ENCODE measurements at places on chromosomes 4 and X.

GRCh38 chrX:155246748-155247147 is 17.5 kb downstream of the RAB39B start:
- no peak for DNase-seq

GRCh38 chr4:142160509-142160908 is 524.1 kb downstream of the IL15 start:
- DNase-seq = peak; percentile 13

GRCh38 chrX:70618467-70618866 is 173.8 kb downstream of the DLG3 start:
- DNase-seq = no peak

DNA sequence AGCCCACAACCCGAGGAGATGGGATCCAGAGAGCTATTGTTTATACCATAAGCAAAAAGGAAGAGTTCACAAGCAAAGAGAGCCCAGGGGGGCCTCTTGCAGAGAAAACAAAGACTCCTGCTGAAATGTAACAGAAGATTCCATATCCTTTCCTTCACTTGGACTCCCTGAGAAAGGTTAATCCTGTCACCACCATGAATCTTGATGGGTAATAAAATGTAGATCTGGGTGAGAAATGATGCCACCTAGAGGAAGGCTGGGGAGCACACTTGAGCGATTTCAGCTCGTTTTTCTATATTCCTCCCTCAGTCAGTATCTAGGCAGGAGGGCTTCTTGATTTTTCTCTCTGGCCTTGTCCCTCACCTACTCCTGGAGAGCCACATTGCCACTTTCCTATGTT is 10.2 kb upstream of the KCNE5 start:
- DNase-seq = peak; percentile 19

DNA sequence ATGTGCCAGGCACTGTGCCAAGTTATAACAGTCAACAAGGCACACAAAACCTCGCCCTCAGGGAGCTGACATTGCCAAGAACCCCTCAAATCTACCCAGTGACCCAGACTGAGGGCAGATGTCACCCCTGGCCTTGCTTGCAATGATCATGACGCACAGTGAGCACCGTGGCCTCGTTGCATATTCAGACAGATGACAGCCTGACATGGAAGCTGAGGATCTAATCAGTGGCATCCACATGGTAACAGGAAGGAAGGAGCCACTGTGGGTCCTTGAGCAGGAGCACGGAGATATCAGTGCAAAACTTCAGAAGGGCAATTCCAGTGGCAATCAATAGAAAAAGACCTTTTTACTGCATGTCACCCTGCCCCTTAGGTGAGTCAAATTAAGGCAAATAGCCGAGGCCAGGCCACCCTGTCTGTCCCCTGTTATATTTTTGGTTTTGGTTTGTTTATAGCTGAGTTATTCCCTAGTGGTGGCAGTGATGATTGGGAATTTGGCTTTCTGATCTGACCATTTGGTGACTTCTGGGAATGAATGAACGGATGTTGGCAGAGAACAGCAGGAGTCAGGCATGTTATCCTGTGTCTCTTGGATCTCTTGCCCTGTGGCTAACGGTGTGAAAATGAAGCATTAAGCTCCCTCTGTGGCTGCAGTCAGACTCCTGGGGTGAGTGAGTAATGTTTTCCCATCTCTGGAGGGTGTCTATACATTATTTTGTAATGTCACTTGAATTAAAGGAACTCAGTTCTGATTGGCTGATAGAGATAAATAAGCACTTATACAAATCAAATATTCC is 20.4 kb downstream of the WDR13 start:
- peak; percentile 45 for DNase-seq

- DNase-seq = no peak
These were observed 224.1 kb downstream of the PPP3CA start for GRCh38 chr4:101123231-101123630.

GRCh38 chr4:184421533-184422155 is 52.7 kb downstream of the IRF2 start:
- no peak for DNase-seq

- DNase-seq = no peak
These were observed 17.2 kb upstream of the USP27X start for GRCh38 chrX:49862093-49862492.

- no peak for DNase-seq
These were observed 36.0 kb downstream of the DLG3 start for GRCh38 chrX:70480660-70481018.

DNA sequence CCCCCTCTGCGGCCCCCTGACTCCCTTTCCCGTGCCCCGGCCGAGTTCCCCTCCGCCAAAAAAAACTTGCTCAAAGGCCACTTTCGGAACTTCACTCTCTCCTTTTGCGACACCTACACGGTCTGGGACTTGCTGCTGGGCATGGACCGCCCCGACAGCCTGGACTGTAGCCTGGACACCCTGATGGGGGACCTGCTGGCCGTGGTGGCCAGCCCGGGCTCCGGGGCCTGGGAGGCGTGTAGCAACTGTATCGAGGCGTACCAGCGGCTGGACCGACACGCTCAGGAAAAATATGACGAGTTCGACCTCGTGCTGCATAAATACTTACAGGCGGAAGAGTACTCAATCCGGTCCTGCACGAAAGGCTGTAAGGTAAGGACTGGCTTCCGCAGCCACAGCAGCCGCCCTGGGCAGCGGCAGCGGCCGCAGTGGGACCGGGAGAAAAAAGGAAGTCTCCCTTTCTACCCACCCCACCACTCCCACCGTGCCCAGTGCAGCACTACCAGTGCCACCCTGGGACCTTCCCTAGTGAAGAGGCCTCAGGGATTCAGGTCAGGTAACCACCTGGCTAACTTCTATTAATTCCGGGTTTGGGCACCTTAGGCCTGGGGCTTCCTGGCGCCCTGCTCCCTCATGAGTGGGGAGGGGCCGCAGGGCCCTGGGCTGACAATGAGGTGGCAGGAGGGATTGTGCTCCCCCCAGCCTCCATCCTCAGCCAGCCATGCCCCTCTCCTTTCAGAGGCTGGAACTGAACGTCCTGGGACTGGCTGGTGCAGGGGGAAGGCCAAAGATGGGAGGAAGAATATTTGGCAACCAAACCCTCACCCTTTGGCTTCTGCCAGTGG is 1.9 kb downstream of the NALF2 start:
- DNase-seq = no peak

- no peak for DNase-seq
These were observed 108.7 kb upstream of the PAK3 start for GRCh38 chrX:110987292-110987691.

DNA sequence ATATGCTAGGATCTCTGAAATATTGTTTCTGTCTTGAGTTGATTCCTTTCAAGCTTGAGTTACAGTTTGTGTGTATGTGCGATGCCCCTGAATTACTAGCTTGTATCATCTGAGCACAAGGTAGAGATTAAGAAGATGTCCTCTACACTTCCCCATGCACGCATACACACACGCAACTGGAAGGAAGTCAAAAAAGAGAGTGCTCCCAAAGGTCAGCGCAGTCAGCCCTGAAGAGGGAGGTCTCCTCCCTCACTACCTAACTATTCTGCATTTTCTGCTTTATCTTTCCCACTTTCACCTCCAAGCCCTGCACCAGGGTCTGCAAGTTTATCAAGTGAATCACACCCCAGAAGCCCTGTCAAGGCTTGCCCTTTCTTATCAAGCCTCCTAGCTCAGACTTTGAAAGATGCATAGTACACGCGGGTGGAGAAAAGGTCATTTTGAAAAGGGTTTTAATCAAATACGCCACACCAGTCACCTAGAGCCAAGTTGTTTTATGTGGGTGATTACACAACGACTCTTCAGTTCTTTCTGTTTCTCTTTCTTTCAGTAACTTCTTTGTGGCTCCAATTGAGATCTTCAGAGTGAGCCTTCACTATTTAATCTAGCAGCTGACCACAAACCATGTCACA is 127.7 kb downstream of the ASB9 start:
- DNase-seq = peak; percentile 17

- DNase-seq = peak; percentile 87
These were observed 88.6 kb downstream of the PALLD start for GRCh38 chr4:168585168-168586091.

DNA sequence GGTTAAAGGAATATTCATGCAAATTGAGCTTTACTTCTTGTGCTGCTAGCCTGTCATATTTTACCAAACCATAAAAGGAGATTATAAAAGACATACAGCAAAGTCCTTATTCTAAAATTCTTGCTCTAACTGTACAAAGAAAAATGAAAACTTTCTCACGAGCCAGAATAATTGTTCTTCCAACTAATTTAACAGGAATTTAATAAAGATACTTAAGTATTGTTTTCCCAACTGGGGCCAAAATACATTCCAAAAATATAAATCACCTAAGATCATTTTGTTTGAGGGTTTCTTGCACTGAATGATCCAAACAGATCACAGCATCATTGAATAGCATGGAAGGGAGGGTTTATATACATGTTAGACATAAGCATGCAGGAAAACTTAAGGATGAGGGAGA is 127.1 kb upstream of the PCDH18 start:
- peak; percentile 54 for DNase-seq

GRCh38 chrX:124348182-124348581 is 1.8 kb downstream of the SH2D1A start:
- no peak for DNase-seq

GRCh38 chrX:34631479-34632220 is 25.4 kb downstream of the TMEM47 start:
- peak; percentile 68 for DNase-seq

GRCh38 chrX:49754233-49754857 is 58.6 kb upstream of the PAGE1 start:
- peak; percentile 17 for DNase-seq

DNA sequence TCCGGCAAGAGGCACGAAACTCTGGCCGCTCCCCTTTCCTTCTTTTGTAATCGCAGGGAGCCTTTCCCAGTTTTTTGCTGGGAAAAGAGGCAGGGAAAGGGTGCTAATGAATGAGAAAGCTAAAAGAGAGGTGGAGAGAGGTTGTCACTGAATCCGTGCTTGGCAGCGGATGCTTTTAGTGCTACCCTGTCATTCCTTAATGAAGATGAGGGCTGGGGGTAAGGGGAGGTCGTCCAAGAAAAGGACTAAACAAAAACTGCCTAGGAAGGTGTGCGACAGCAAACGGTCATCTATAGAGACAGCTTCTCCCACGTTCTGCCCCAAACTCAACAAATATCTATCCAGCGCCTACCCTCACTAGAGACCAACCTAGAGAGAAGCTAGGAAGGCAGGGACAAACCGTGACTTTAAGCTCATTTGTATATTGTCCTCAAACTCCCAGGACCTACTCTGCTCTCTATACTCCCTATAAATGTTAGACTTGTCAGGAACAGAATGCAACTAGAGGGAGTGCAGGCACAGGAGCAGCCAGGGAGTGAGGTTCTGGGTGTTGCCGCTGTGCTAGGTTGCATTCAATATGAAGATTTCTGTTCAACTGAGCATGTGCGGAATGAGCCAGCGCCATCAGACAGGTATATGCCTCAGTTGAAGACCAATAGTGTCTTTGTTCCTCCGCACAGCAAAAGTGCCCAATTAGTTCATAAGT is 777 bp upstream of the CASK start:
- peak; percentile 35 for DNase-seq
